ENCODE measurements at places on chromosomes 5 and 9. TPM values are rescaled to one million over a fixed set of nuclear protein-coding genes. Genes with fewer than 3 reads are reported as not detected.

GRCh38 chr5:86337667-86338460, 279.9 kb upstream of the COX7C start:
- no peak for DNase-seq

DNA sequence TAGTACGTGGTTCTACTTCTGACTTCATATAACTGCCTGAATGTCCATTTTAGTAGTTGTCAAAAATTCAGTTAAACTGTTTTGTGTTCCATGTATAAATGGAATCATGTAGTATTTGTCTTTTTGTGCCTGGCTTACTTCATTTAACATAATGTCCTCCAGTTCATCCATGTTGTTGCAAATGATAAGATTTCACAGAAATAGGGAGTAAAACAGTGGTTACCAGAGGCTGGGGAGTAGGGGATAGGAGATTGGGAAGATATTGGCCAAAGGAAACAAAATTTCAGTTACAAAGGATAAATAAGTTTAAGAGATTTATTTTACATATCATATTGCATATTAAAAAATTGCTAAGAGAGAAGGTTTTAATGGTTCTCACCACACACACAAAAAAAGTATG, 425.0 kb upstream of the MEF2C start:
- DNase-seq, result no peak

Gene ECM2
- not detected for total RNA-seq

Gene SCGB3A1
- not detected for total RNA-seq

Gene PCDHGA2
- total RNA-seq, result 0.05 TPM

Measured in HT-29 (cell line).